ENCODE measurements at places on chromosomes 5 and 9.

DNA sequence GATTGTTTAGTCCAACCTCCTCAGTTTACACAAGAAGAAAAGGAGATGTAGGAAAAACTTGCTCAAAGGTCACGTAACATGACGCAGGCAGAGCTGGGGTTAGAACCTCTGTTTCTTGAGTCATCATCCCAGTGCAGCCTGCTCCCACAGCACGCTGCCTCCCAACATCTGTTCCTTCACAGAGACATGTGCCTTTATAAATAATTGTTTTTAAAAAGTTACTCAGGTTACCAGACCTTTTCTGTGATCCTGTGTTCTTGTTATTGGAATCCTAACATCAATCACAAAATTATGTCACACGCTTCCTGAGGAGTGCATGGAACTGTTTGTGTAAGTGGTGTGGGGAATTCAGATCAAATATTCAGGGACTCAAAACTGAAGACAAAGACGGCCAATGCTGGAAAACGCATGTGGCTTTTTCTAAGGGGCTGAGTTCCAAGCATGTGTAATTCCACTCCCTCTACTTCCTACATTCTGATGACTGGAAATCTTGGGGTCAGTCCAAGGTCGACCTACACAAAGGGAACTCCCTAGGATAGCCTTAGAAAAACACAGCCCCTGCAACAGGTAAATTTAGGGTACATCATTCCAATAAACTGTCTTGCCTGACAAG lies 184.3 kb downstream of the TSSK1B start:
- no peak overlapping the region for H3K27ac ChIP-seq
- H3K36me3 ChIP-seq = no peaks in the 10 kb centered on the region
- no peak for DNase-seq
- no peaks in the 10 kb centered on the region for H3K27me3 ChIP-seq
- H3K4me1 ChIP-seq = no peaks in the 10 kb centered on the region
- H3K4me3 ChIP-seq = no peak overlapping the region

DNA sequence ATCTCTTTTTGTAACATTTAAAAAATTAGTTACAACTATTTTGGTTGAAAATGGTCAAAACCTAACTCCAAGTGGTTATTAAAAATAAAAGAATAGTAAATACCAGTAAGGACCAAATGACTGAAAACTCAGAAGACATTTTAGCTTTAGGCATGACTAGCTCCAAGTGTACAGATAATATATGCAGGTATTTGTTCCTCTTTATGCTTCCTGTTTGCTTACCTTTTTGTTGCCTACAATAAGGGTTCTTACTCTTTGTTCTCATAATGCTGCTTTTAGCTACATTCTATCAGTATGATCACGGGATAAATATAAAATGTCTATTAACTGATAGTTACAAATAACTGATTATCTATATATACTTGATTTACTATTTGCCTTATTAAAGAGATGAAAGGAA lies 259.6 kb downstream of the CDH12 start:
- no peak for DNase-seq
- H3K27me3 ChIP-seq = no peaks in the 10 kb centered on the region

DNA sequence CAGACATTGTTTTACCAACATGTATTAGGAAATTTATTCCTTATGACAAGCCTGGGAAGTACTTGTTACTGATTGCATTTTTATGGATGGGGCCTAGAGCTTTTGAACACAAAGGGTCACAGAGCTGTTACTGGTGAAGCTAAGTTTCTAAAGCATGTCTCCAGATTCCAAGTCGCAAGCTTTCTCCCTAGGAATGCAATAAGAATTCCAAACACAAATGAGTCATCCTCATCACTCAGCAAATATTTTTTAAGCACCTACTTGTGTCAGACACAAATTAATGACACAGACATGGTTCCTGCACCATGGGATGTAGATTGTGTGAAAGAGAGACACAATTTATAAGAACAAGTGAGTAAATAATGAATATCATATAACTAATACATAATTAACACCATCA lies 11.0 kb upstream of the SH3RF2 start:
- H3K36me3 ChIP-seq = no peaks in the 10 kb centered on the region
- no peak for DNase-seq
- no peak overlapping the region for H3K27ac ChIP-seq
- no peaks in the 10 kb centered on the region for H3K4me1 ChIP-seq
- no peak overlapping the region for H3K4me3 ChIP-seq
- H3K27me3 ChIP-seq = no peaks in the 10 kb centered on the region

DNA sequence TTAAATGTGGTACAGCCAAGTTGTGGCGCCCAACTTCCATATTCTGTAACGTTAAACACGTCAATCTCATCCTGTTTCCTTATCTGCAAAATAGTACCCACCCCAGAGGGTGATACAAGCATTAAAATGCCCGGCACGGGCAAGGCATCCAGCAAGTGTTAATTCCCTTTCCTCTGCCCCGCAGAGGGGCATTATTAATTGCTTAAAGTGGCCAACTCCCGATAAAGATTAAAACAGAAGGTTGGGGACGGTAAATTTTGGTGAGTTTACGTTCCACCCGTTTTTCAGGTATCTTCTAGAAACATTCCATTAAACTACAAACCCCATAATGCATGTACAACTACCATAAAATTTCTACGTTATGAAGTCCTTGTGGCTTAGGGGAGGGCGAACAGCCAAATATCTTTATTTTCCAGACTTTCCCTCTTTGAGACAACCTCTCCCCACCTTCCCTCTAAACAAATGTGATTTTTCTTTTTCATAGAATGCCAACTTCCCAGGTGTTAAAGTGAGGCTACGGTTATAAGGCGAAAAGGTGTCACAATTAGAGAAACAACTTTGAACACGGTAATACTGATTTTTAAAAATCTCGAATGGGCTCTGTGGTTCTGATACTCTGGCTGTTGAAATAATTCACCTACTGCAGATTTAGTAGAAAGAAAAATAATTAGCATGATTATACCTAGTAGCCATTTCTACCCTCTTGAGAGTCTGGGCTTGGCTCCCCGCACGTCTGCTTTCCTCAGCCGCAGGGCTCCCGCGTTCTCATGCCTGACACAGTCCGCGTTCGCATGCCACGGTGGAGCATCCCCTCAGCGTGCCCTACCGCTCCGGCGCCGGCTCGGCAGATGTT lies 1.2 kb upstream of the GPBP1 start:
- peak overlapping the region; percentile 99 for H3K27ac ChIP-seq
- no peak for DNase-seq
- no peaks in the 10 kb centered on the region for H3K27me3 ChIP-seq

- H3K27me3 ChIP-seq = no peaks in the 10 kb centered on the region
- H3K27ac ChIP-seq = no peak overlapping the region
- DNase-seq = no peak
- H3K4me1 ChIP-seq = no peaks in the 10 kb centered on the region
These were observed 398.6 kb upstream of the ADAMTSL1 start for GRCh38 chr9:18075253-18075952.

DNA sequence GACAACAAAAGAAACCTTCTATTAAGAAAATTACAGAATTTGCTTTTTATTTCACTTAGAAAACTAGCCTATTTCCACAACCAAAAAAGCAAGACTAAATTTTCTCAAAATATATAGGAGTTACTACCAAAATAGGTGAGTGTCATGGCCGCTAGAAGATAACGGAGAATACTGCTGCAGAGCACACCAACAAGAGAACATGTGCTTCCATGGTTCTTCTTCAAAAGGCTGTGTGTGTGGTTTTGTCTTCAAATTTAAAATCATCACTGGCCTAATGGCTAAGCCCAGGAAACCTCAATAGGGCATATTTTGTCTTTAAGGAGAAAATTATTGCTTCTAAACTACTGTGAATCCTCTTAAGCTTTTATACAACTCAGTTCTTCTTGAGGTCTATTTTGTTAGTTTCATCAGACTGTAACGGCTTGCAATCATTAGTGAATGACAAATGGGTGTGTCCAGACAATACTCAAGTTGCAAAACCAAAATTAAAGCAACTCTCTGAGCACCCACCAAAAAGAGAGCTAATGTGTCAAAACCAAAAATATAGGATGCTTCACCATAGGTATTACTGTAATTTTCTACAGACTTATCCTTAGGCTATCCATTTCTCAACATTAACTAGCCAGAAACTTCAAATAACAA lies 3.3 kb downstream of the SETX start:
- DNase-seq = no peak
- H3K27me3 ChIP-seq = no peaks in the 10 kb centered on the region
- peak overlapping the region; percentile 49 for H3K4me3 ChIP-seq
- H3K4me1 ChIP-seq = peaks cover 38% of the 10 kb centered on the region
- H3K36me3 ChIP-seq = peaks cover 28% of the 10 kb centered on the region

- H3K4me3 ChIP-seq = no peak overlapping the region
- no peaks in the 10 kb centered on the region for H3K4me1 ChIP-seq
- no peaks in the 10 kb centered on the region for H3K27me3 ChIP-seq
These were observed 30.6 kb upstream of the TMED7 start for GRCh38 chr5:115656404-115656803.

DNA sequence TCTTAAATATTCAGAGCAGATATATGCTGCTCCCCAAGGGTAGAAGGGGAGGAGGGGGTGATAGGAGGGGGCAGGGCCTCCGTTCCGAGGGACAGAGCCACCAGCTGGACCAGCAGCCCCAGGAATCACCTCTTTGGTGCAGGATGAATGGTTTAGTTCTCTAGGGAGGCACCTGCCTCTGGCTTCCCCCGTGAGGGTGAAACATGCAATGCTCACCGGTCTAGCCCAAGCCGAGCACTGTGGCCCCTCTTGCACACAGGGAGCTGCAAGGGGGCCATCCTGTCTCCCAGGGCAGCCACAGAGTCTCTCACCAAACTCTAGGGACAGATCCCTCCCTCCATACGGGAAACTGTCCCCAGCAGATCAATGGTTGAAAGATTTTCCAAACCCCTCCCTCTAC lies 163.7 kb downstream of the DAB2IP start:
- no peak overlapping the region for H3K4me3 ChIP-seq
- H3K27ac ChIP-seq = no peak overlapping the region
- no peaks in the 10 kb centered on the region for H3K4me1 ChIP-seq

DNA sequence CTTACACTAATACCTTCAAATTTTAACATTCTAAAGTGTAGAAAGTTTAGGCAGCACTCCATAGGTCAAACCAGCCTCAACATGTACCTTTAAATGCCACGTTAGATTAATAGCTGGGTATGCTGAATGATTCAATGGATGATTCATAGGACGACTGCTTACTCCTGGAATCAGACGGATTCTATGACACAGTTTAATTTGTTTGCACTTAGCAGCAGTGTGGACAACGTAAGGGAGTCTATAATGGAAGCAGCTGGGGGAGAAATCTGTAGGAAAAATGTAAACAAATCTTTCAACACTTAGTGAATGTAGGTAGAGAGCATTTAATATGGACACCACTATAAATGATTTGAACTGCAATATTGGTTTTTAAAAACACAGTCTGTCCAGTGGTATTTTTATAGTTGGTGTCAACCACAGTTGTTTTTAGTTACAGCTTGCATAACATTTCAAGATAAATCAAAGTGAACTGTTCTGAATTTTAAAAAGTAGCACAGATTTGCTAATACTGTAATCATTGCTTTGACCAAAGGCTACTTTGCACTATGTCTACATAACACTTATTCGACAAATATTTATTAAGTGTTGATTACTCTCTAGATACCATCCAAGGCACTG lies 701.5 kb upstream of the MEF2C start:
- H3K36me3 ChIP-seq = no peaks in the 10 kb centered on the region
- no peak overlapping the region for H3K27ac ChIP-seq
- no peaks in the 10 kb centered on the region for H3K27me3 ChIP-seq
- H3K4me1 ChIP-seq = no peaks in the 10 kb centered on the region
- DNase-seq = no peak
- H3K4me3 ChIP-seq = no peak overlapping the region

GRCh38 chr5:127355337-127355736 lies 64.7 kb downstream of the MEGF10 start:
- no peaks in the 10 kb centered on the region for H3K36me3 ChIP-seq
- H3K27ac ChIP-seq = no peak overlapping the region
- DNase-seq = no peak
- no peak overlapping the region for H3K4me3 ChIP-seq
- no peaks in the 10 kb centered on the region for H3K27me3 ChIP-seq
- H3K4me1 ChIP-seq = no peaks in the 10 kb centered on the region
